T-helper 17 cell (primary cell): ENCODE measurements at places on chromosomes 11 and 22.

GRCh38 chr11:1516273-1517067, 29.9 kb upstream of the MOB2 start:
- no peak for DNase-seq

DNA sequence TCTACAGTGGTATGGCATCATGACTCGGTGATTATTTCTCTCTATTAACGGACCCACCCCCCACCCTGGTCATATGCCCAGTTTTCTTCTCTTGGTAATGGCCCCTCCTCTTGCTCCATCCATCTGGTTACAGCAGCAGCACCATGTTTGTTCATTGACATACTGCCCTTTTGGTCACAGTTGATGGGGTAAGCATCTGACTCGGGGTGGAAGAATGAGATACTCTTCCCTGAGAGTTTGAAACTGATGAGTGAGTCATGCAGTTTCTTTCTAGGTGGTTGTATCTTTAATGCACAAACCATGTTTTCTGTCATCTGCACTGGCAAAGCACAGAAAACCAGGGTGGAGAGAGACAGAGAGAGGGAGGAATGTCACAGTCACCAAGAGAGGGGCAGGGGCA, 126.0 kb downstream of the SYN3 start:
- DNase-seq = no peak

DNA sequence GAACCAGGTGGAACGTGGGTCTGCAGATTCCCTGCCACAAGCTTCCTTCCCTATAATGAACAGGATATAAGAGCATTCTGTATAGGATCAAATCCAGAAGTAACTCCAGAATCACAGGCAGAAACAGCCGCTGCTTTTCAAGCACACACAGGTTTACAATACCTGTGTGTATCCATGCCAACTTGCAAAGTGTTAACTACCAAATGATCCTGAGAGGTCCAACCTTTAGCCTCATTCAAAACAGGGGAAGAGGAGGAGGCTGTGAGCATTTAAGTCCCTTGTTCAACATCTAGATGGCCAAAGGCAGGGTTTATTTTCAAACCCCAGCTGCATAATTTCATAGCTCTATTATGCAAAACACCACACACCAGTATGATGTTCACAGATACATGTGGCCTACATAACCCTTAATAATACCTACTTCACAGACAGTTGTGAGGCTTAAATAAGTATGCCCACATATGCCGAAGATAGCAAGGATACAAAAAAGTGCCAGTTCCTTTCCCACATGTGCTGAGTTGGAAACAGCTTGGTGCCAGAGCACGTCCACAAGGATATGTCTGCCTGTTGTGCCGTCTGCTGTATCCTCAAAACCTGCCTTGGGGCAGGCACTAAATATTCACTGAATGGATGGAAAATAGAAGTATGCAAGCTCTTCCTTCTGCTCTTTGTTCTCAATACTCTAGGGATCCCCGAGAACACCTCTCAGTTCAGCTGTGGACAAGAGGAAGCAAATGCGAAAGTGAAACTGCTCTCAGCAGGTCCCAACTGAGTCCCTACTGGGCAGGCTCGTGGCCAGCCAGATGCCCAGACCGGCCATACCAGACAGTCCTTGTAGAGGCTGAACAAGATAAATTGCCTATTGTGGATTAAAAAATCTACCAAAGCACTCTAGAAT, 66.8 kb downstream of the LARGE1 start:
- no peak for DNase-seq

DNA sequence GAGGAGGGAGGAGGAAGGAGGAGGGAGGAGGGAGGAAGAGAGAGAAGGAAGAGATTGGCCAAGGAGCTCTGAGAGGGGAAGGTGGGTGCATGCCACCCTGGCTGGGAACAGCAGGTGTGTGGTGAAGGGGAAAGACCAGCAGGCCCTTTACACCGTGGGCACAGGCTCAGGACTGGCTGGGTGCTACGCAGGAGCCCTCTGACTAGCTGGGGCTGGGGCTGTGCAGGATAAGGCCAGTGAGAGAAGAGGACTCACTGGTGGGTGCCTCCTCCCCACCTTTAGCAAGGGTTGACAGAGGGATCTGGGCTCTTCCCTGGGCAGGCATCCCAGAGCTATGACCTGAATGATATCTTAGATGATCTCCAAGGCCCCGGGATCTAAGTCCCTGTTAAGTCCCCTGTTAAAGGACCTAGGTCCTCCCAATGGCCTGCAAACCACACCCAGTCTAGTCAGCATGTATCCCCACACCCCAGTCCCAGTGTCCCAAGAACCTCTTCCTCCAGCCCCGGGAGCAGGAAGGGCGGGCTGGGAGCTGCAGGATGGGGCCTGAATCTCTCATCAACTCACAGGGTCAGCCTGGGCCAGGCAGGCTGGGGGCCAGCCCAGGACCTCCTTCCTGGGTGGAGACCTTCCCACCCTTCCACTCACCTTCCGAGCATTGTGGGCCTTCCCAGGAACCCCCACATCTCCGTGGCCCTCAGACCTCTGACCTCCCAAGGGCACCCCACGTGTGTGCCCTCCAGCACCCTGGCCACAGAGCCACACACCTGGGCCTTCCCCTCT, 55.4 kb downstream of the CDKN1C start:
- DNase-seq = no peak

DNA sequence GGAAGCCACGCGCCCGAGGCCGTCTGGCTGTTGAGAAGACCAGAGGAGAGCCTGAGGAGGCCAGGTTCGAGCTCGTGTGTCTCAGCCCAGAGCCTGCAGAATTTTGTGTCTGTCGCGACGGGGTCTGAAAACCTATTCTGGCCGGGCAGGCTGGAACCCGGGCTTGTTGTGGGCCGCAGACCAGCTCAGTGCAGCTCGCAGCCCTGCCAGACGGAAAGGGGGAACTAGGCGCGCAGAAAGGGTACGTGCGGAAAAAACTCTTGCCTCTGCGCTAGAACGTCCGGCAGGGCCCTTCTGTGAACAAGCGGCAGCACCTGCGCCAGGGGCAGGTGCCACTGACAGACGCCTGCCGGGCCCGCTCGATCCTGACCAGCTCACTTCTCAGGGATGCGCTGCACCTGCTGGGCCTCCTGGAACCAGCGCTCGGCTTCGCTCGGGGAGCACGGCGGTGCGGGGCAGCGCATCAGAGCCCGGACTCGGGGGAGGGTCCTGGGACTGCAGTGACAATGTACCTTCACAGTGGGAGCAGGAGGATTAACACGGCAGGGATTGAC, 409.3 kb downstream of the BRD1 start:
- DNase-seq = no peak

DNA sequence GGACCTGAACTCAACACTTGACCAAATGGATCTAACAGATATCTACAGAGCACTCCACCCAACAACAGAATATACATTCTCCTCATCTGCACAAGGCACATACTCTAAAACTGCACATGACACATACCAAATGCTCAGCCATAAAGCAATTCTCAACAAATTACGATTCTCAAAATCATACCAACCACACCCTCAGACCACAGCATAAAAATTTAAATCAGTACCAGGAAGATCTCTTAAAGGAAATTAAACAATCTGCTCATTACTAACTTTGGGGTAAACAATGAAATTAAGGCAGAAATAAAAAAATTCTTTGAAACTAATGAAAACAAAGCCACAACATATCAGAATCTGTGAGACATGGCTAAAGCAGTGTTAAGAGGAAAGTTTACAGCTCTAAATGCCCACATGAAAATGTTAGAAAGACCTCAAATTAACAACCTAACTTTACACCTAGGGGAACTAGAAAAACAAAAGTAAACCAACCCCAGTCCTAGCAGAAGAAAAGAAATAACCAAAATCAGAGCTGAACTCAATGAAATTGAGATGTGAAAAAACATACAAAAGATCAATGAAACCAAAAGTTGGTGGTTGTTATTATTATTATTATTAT, 37.2 kb downstream of the TMEM123 start:
- DNase-seq = no peak

GRCh38 chr22:39367035-39367434, 17.2 kb downstream of the SYNGR1 start:
- no peak for DNase-seq

DNA sequence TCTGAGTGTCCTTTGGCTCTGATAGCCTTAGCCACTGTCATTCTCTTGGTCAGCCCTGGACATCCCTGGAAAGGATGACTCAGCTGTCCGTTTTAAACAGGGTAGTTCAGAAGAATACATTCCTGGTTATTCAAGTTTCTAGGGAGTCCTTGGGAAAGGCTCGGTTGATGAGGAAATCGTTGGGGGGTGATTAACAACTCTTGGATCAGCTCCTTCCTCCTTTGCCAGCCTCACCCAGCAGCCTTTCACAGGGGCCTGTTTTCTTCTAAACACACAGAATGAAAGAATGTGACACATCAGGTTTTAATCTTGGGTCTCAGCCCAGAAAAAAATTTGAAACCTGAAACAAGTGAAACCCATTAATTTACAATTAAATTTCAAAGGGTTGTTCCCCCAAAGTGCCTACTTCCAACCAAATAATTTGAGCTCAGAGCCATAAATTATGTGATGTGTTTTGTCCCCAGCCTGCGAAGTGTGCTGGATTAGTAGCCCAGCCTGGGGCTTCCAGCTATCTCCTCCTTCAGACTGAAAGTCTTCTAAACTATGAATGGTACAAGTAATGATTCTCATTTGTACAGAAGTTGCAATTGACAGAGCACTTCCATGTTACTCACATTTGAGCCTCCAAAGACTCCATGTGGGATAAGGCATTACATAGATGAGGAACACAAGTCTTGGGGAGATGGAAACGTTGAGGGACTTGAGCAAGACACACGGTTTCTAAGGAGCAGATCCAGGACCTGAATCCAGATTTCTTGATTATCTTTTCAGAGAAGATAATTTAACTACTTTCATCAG, 19.3 kb upstream of the MRGPRX2 start:
- DNase-seq = no peak

GRCh38 chr11:30594646-30595411, 8.7 kb upstream of the MPPED2 start:
- no peak for DNase-seq

- DNase-seq = no peak
Measured at GRCh38 chr11:6895010-6895409, 2.7 kb upstream of the OR2D2 start.

GRCh38 chr11:70819022-70819421, 420.7 kb downstream of the CTTN start:
- DNase-seq = no peak

DNA sequence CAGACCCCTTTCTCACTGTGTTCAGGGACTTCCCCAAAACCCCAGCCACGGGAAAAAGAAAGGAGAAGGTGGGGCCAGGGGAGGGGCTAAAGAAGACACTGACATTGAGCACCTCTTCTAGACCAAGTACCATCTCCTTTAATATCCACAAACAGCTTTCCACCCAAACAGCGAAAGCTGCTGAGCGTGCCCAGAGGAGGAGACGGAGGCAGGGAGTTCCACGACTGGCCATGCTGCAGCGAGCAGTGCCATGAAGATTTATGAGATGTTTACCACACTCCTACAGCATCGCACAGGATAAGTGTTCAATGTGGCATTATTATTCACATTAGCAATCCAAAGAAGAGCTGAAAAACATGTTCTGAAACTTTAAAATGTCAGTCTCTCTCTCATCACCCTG, 127.4 kb downstream of the LARGE1 start:
- no peak for DNase-seq

GRCh38 chr11:64539239-64539638, 51.8 kb upstream of the SLC22A12 start:
- DNase-seq = no peak
